ENCODE measurements at places on chromosomes 3 and 15.

GRCh38 chr3:186079925-186080324, 29.0 kb downstream of the ETV5 start:
- no peak for ATAC-seq

- ATAC-seq, result no peak
These were observed 101.6 kb downstream of the ZPLD1 start for GRCh38 chr3:102536456-102536855.

GRCh38 chr3:19898721-19899120, 35.3 kb downstream of the EFHB start:
- no peak for ATAC-seq

DNA sequence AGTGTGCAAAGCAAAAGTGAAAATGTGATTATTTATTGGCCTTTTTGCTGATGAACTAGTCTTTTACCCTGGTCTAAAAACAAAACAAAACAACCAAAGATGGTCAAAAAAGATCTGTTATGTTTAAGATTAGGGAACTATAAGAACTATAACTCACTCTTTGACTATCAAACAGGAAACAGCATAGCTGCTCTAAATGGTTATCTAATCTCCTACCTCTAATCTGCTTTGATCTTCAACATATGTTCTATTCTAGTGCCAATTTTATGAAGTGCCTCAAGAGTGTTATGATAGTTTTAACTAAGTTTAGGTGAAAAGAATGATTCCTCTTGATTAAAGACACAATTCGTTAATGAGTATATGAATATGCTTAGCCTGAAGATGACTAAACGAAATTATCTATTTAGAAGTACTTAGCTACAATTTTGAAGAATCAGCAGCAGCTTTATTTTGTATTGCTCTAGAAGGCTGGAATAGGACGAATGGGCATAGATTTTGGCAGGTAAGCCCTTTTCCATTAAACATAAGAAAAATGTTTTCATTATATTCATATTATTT, 46.0 kb downstream of the SETD2 start:
- no peak for ATAC-seq

- peak; percentile 94 for ATAC-seq
These were observed at the start of gene NECTIN3 for GRCh38 chr3:111071257-111072030. Gene NECTIN3 (plus strand): TSS chr3:111071816. CDS start chr3:111072018, 202 bp downstream.

DNA sequence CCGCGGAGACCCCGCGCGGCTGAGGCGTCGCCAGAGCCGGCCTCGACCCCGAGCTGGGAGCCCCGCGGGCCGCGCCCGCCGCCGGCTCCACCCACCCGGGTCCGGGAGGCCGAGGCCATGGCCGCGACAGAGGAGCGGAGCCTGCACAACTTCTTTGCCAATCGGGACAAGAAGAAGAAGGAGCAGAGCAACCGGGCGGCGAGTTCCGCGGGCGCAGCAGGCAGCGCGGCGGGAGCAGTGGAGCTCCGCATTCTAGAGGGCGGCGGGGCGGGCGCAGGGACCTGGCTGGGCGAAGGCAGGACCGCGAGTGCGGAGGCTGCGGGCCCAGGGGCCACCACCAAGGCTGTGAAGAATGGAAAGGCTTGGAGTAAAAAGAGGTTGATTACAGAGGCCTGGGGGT, 37.6 kb upstream of the EPHA6 start:
- no peak for ATAC-seq

- no peak for ATAC-seq
These were observed 12.9 kb downstream of the OPA1 start for GRCh38 chr3:193605876-193606275.

- ATAC-seq, result no peak
These were observed 41.4 kb upstream of the FEZF2 start for GRCh38 chr3:62414786-62415185.

DNA sequence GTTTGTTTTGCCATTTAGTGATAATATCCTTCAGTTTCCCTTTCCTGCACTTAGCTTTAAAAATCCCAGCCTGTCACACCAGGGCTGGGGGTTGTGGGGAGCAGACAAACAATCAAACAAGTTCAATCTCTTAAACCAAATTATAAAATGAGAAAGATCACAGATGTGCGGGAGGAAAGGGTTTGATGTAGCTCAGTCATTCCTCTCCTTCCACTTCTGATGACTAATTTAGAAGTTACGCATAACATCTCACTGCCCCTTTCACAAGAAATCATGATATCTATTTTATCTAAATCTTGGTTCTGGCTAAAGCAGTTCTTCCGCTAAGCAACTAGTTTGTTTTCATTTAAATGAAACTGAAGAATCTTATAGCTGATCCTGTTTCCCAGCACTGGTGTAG, 34.1 kb upstream of the ATG7 start:
- no peak for ATAC-seq

GRCh38 chr3:25473246-25473645, 45.2 kb downstream of the RARB start:
- ATAC-seq, result no peak

- no peak for ATAC-seq
These were observed 155.5 kb downstream of the POLR2M start for GRCh38 chr15:57861815-57862586.

- no peak for ATAC-seq
These were observed 1072.1 kb downstream of the PLOD2 start for GRCh38 chr3:145088917-145089316.

DNA sequence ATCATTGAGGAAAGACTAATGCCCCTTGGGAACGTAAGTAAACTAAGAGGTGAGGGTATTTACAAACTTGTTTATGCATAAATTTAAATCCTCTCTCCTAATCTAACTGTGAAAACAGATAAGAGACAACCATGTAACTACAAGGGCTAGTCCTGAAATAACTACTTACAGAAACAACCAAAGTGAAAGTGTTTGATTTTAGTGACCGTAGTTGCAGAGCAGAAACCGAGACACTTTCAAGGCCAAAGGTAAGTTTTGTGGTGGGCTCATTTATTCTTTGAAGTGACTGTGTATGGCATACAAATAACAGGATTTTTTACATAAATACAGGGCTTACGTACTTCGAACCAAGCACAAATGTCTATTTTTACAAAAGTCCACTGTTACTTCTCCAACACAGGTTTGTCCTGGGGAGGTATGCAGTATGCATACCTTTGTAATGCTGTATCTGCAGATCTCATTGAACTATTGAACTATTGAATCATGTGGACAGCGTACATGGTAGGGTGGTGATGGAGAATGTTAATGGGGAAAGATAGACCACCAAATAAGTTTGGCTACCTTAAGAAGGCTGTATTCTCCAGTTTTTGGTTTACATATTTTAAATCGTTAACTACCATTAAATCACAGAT, 99.6 kb upstream of the RBMS3 start:
- ATAC-seq, result no peak

DNA sequence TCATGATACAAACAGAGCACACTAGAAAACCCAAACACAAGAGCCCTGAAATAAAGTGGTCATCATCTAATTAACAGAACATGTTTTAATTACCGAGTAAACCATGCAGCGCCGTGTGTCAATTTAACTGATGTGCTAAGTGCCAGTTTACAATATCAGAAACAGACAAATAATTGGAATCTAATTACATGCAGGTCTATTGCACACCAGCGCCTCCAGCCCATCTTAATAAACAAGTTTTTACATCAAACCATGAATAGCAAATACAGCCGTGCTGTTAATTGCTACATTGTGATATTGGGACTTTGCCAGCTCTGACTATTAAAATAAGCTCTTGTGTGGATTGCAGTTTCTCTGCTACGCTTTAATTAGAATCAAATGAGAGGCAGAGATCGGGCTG, 510.2 kb upstream of the MDFIC2 start:
- no peak for ATAC-seq

GRCh38 chr15:58562135-58562534, 130.3 kb downstream of the LIPC start:
- ATAC-seq, result no peak

DNA sequence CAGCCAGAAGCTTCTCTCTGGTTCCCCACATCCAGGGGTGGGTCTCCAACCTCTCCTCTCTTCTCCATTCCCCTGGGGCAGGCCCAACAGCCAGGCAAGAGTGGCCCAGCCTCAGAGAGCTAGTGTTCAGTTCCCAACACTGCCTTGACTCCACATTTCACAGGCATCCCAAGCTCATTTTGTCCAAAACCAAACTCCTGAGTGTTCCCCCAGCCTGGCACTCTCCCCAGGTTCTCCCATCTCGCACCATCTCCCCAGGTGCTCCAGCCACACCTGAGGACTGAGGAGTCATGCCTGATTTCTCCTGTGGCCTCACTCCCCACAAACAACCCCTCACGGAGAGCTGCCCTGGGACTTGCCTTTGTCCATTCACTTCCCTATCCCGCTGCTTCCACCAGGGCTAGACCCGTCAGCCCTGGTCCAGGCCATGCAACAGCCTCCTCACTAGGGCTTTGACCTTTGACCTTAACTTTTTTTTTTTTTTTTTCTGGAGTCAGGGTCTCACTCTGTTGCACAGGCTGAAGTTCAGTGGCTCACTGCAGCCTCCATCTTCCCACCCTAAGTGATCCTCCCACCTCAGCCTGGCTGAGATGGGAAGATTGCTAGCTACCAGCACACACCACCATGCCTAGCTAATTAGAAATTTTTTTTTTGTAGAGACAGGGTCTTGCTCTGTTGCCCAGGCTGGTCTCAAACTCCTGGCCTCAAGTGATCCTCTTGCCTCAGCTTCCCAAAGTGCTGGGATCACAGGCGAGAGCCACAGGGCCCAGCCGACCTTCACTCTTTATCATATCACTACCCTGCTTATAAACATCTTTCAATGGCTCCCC, 3.9 kb upstream of the CSK start:
- no peak for ATAC-seq

DNA sequence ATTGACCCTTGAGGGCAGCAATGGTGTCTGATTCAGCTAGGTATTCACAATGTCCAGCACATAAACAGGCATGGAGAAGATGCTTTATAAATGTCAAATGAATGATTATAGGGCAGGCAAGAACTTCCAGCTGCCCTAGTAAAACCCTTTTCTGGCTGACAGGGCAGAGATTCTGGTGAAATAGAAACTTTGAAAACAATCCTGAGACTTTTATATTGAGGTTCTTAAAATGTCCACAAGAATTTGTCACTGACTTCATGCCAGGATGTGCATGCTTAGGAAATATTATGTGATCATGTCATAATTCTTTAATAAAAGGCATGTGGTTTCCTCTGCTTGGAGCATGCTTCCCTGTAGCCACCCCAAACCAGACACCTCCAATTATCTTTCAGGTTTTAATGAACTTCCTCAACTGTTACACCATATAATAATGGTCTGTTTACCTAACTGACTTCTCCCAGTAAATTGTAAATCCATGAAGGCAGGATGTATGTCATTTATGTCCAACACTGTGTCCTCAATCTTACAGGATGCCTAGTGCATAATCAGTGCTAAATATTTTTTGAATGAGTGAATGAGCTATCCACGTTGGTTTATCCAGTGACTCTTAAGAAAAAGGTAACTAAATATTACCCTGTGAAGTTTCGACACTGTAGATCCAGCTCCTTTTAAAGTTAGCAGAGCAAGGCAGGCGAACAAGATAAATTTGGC, 43.4 kb upstream of the CLRN1 start:
- no peak for ATAC-seq

DNA sequence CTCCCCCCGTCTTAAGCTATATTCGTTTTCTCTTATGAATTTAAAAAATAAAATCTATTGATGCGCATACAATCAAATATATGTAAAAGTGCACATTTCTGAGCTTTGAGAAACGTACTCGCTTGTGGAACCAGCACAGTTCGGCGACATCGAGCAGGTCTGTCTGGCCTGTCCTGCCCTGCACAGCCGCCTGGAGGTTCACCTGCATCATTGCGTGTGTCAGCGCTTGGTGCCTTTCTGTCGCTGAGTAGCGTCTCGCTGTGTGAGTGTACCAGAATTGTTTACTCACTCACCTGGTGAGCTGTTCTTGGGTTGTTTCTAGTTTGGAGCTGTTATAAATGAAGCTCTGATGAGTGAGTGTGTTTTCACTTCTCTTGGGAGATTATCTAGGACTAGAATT, 104.0 kb downstream of the VGLL4 start:
- no peak for ATAC-seq

DNA sequence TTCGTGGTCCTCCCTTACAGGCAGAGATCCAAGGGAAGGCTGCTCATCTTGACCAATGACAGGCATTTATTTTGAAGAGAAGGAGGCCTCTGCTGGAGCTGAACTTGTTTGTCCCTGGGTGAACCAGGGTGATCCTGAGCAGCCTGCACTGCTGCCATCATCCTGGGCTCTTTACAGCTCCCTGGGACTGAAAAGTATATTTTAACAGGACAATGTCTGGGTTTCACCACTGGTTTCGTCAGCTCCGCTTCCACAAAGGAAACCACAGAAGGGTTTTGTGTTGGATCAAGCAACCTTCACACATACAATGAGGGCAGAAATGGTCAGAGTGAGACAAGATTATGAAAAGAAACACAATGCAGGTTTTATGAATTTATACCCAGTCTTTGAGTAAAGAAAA, 400.7 kb upstream of the TPM1 start:
- no peak for ATAC-seq

Measured in gastroesophageal sphincter (tissue), 4 donors.